Neural crest cell (in vitro differentiated cells): ENCODE measurements at places on chromosomes 3 and 15. TPM values are rescaled to one million over a fixed set of nuclear protein-coding genes. Genes with fewer than 3 reads are reported as not detected.

Gene LYZL4
- total RNA-seq: not detected in 2 replicates

Gene GLT8D1
- total RNA-seq: 64.1 and 69.9 TPM in 2 replicates

Gene MYEF2
- total RNA-seq: 110 and 111 TPM in 2 replicates

Gene ZNF619
- total RNA-seq: 5.4 and 5.9 TPM in 2 replicates

Gene STRIT1
- not detected in 2 replicates for total RNA-seq

Gene TIMP4
- 0.75 and 1.1 TPM in 2 replicates for total RNA-seq

Gene CNTN6
- total RNA-seq: 0.48 and 0.82 TPM in 2 replicates

Gene NOX5
- not detected in 2 replicates for total RNA-seq

Gene GRAMD2A
- 0.35 and 0.48 TPM in 2 replicates for total RNA-seq

Gene P2RY14
- total RNA-seq: not detected in 2 replicates

Gene ZNF774
- 5.9 and 6.2 TPM in 2 replicates for total RNA-seq

Gene FANCD2OS
- total RNA-seq: not detected in 2 replicates

Gene VPS18
- total RNA-seq: 26.9 and 28.2 TPM in 2 replicates

Gene TERC
- 16.2 and 19.5 TPM in 2 replicates for total RNA-seq

Gene CEP63
- 27.0 and 31.8 TPM in 2 replicates for total RNA-seq

Gene AADACL2
- not detected in 2 replicates for total RNA-seq

Gene GOLGA8G
- not detected in 2 replicates for total RNA-seq
